GM12864 (cell line): ENCODE measurements at places on chromosomes 11 and 22.

GRCh38 chr11:96964661-96965060, 574.8 kb downstream of the JRKL start:
- DNase-seq = no peak

- no peak for DNase-seq
Observed at GRCh38 chr11:106939157-106939556, 79.1 kb downstream of the GUCY1A2 start.

DNA sequence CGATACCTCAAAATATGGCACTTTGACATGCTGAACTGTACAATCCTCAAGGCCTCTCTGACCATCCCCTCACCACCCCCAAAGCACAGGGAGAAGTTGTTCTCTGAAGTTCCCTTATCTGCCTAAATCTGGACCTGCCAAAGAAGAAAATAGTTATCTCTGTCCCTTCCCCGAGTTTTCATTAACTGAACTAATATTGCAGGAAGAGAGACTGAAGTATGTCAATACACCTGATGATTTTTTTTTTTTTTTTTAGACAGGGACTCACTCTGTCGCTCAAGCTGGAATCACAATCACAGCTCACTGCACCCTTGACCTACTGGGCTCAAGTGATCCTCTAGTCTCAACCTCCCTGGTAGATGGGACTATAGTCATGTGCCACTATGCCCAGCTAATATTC, 75.0 kb downstream of the SIK3 start:
- no peak for DNase-seq

DNA sequence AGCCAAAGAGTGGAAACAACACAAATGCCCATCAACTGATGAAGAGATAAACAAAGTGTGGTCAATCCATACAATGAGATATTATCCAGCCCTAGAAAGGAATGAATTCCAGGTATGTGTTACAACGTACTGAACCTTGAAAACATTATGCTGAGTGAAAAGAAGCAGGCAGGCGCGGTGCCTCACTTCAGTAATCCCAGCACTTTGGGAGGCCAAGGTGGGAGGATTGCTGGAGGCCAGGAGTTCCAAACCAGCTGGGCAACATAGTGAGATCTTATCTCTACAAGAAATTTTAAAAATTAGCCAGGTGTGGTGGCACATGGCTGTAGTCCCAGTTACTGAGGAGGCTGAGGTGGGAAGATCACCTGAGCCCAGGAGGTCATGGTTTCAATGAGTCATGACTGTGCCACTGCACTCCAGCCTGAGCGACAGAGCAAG, 24.6 kb upstream of the TESMIN start:
- no peak for DNase-seq

GRCh38 chr11:105574974-105575373, 34.9 kb upstream of the GRIA4 start:
- no peak for DNase-seq
